ENCODE measurements at places on chromosomes 7 and 10. TPM values are rescaled to one million over a fixed set of nuclear protein-coding genes. Genes with fewer than 3 reads are reported as not detected.

- H3K27me3 ChIP-seq: no peaks in the 10 kb centered on the region
- H3K36me3 ChIP-seq: no peaks in the 10 kb centered on the region
- H3K27ac ChIP-seq: peak overlapping the region; percentile 95
- H3K4me1 ChIP-seq: peaks cover 60% of the 10 kb centered on the region
- no peak for DNase-seq
- H3K4me3 ChIP-seq: peak overlapping the region; percentile 97
Measured at GRCh38 chr10:92849234-92849525, 860 bp downstream of the EXOC6 start.

- H3K27ac ChIP-seq: no peak overlapping the region
- H3K36me3 ChIP-seq: no peaks in the 10 kb centered on the region
- H3K4me1 ChIP-seq: peaks cover 8% of the 10 kb centered on the region
- H3K27me3 ChIP-seq: no peaks in the 10 kb centered on the region
- H3K4me3 ChIP-seq: no peak overlapping the region
Measured at GRCh38 chr7:85094046-85094725, 92.7 kb downstream of the SEMA3D start.

DNA sequence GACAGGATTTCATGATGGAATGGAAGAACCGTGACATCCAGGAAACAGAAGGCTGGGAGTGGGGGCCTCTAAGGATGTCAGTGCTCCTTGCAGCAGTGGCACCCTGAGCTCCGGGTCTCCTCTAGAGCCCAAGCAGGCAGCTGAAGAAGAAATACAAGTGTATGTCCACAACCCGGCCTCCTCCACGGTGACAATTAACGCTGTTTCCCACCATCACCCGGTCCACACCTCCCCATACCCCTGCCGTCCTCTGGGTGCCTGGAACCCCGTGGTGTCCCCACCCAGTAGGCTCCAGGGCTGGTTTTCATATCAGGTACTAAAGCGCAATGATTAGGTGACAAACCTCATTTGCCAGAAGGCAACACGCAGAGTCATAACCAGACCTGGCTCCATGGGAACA lies 30.3 kb downstream of the GRID1 start:
- H3K36me3 ChIP-seq: no peaks in the 10 kb centered on the region
- peak; percentile 54 for DNase-seq
- H3K4me1 ChIP-seq: no peaks in the 10 kb centered on the region
- H3K4me3 ChIP-seq: no peak overlapping the region
- H3K27me3 ChIP-seq: no peaks in the 10 kb centered on the region

- no peaks in the 10 kb centered on the region for H3K27me3 ChIP-seq
- no peak for DNase-seq
- H3K36me3 ChIP-seq: peaks cover 45% of the 10 kb centered on the region
- H3K4me3 ChIP-seq: no peak overlapping the region
- no peaks in the 10 kb centered on the region for H3K4me1 ChIP-seq
- H3K27ac ChIP-seq: no peak overlapping the region
Measured at GRCh38 chr10:125797994-125798662, 22.5 kb upstream of the MMP21 start.

Gene LOXL4
- 0.39 TPM for polyA plus RNA-seq
